ENCODE measurements at places on chromosomes 6 and 20.

GRCh38 chr6:99458319-99458718 is 33.2 kb upstream of the PNISR start:
- DNase-seq = no peak

- no peak for DNase-seq
Measured at GRCh38 chr6:45966340-45966739, 49.3 kb downstream of the CLIC5 start.

DNA sequence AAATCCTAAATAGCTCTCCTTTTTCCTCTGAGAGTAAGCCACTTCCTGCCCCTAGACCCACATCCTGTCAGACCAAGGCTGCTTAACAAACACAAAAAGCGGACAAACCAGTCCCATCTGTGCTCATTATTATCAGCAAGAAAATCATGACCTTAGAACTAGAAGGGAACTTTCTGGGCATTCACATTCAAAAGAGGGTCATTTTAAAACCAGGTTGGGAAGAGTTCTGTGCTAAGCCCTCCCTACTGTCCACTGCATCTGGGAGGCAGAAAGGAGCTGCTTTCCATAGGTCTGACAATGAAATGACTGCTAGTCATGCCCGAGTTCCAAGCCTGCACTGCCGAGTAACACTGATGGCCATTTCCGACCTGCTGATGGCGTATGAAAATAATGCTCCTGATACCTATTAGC is 15.4 kb downstream of the EZR start:
- DNase-seq = no peak

DNA sequence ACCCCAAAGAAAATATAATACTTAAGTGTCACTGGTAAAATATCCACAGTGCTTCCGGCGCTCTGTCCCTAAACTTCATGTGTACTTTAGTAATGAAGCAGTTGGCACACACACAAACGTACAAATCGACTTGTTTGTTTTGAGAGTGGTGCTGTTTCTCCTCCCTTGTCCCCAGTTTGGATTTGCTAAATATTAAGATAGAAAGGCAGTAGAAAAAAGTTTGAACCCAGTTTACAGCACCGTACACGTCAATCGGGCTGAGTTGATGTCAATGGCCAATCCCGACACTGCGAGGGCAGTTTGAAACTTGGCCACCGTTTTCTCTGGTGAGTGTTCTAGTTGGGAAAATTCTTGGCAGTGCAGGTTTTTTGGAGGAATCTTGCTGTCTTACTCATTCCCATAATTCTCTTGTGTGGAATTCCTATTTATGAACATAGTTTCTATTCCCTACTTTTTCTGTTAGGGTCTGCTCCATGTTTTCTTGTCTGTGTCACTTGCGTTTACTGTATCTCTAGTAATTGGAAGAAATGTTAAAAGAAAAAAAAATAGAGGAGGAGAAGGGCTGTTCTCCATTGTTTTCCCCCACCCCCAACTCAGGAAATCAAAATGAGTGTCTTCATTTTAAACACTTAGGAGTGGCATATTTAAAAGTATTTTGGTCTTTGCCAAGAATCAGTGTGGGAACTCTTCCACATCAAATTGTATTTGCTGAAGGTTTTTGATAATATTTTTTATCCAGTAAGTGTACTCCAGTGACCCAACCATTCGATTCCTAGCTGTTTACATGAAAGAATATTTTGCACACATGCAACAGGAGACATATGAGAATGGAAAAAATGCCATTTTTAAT is 72.3 kb downstream of the OR2B2 start:
- no peak for DNase-seq

DNA sequence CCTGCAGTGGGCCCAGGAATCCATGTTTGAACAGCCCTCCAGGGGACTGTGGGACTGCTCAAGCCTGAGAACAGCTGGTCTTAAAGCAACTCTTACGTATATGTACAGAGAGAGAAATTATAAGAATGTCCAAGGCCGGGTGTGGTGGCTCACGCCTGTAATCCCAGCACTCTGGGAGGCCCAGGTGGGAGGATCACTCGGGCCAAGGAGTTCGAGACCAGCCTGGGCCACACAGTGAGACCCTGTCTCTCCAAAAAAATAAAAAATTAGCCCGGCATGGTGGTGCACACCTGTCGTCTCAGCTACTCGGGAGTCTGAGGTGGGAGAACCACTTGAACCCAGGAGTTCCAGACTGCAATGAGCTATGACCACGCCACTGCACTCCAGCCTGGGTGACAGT is 134.0 kb downstream of the DTNBP1 start:
- no peak for DNase-seq

- no peak for DNase-seq
Measured at GRCh38 chr20:45918182-45918737, 6.3 kb upstream of the PLTP start.

DNA sequence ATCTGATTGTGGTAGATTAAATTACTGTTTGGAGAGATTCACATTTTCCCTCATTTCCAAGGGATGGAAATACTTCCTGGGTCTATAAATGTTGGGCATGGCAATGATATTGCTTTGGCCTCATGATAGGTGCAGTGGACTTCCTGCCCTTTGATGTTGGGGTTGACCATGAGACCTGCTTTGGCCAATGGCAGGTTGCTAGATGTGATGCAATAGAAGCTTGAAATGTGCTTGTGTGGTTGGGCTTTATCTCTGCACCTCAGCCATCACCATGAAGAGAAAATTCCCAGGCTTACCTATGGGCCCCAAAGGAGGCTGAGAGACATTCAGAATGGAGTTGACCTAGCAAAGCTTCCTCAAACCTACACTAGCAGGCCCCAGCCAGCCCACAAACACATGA is 69.4 kb downstream of the SLC22A3 start:
- DNase-seq = no peak

DNA sequence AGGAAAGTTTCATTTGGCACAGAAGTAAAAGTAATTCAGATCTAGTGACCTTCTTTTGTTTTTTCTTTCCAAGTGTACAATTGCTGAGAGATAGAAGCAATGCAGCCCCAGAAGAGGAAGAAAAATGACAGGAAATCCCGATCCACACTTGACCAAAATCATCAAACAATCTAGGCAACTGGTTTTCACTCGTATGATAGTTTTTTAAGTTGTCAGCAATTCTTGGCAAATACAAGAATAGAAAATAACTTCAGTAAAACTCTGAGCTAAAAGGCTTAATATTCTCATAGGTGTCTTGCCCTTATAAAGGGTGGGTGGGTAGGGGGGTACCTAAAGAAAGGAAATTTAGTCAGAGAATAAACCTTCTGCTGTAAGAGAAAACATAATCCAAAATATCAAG is 36.0 kb downstream of the SESN1 start:
- no peak for DNase-seq

- DNase-seq = no peak
Measured at GRCh38 chr6:17923401-17923863, 64.0 kb downstream of the KIF13A start.

GRCh38 chr20:8344631-8345030 is 212.6 kb downstream of the PLCB1 start:
- DNase-seq = no peak
